ENCODE measurements at places on chromosomes 12 and 14. TPM values are rescaled to one million over a fixed set of nuclear protein-coding genes. Genes with fewer than 3 reads are reported as not detected.

The APOF gene
- not detected for total RNA-seq

The TNFAIP2 gene
- total RNA-seq, result 44.5 TPM

The OTUB2 gene
- 2.5 TPM for total RNA-seq

The MLF2 gene
- 104 TPM for total RNA-seq

The SERPINA12 gene
- total RNA-seq, result not detected

The CPSF2 gene
- 58.1 TPM for total RNA-seq

The KCNC2 gene
- total RNA-seq, result not detected

The KCNH3 gene
- total RNA-seq, result 0.08 TPM

The FAM177A1 gene
- 37.4 TPM for total RNA-seq

The LUM gene
- total RNA-seq, result 582 TPM

The GALC gene
- total RNA-seq, result 19.2 TPM

The PLEKHH1 gene
- total RNA-seq, result 0.45 TPM

DNA sequence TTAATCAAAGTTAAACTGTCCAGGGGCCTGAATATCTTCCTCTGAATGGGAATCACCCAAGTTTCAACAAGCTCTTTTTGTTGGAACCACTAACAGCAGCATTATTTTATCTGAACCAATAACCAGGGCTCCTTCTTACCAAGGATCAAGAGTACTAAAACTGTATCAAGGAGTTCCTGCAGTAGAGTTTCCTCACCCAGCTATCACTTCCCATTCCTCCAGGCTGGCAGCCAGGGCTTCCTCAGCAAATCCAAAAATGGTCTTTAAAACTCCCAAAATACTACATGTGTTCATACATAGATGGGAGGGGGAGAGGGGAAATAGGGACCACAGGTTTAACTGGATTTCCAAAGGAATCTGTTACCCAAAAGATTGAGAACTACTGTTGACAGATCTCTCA is 10.5 kb downstream of the FMNL3 start:
- DNase-seq, result no peak

GRCh38 chr12:132445884-132446632 is 43.9 kb upstream of the FBRSL1 start:
- peak; percentile 48 for DNase-seq

DNA sequence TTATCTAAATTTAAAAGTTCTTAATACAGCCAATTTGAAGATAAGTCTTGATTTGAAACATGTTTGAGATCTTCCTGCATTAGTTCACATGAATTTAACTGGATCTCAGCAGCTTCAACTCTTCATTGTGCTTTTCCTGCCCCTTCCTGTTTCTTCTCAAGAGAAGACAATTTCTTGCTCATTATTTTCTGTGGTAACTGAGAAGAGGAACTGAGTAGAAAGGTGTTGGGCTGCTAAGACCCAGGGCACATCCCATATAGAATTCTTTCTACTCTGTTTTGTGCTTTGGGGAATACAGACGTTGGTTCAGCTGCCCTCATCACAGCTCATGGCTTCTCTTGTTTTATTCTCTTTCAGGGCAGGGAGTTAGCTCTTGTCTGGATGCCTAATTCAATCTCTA is 110.2 kb downstream of the SNAPC1 start:
- no peak for DNase-seq

DNA sequence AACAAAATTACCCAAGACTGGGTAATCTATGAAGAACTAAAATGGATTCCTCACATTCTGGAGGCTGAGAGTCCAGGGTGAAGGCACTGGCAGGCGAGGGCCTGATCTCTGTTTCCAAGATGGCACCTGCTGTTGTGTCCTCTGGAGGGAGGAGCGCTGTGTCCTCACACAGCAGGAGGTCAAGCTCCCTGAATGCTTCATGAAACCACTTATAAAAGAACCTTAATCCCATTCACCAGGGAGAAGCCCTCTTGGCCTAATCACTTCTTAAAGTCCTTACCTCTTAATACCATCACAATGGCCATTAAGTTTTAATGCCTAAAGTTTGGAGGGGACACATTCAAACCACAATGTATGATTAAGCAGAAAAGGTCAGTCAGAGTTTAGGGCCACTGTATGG is 172.4 kb downstream of the EMP1 start:
- DNase-seq, result no peak

GRCh38 chr14:103520657-103521437 is 1.8 kb downstream of the CKB start:
- peak; percentile 41 for DNase-seq

DNA sequence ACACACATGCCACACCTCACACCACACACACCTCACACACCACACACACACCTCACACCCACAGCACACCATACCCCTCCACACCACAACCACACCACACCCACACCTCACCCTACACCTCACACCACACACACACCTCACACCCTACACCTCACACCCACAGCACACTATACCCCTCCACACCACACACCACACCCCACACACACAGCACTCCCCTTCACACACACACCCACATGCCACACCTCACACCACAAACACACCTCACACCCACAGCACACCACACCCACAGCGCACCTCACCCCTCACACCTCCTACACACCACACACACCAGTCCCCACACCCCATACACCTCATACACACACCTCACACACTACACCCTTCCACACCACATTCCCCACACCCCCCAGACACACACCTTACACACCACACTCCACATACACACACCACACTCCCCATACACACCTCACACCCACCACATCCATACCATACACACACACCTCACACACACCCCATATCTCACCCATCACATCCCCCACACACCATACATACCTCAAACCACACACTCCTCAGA is 80.0 kb downstream of the ACTN1 start:
- no peak for DNase-seq

DNA sequence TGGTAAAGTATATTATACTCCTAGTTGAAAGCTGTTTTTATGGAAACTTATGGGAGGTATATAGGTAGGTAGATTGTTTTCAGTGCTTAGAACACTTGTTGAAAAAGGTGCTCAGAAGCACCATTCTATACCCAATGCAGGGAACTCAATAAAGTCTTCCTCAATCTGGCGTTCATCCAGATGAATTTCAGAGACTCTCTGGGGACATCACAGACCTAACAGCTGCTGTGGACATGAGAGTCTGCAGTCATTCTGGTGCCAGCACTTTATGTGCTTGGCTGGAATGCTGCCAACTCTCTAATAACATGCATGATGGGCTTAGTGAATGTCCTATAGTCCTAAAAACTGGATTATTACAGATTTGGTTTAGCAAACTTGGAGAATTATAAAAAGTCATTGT is 115.9 kb downstream of the NTN4 start:
- peak; percentile 23 for DNase-seq

- DNase-seq, result peak; percentile 48
These were observed 20.7 kb downstream of the AHNAK2 start for GRCh38 chr14:104957146-104958113.

DNA sequence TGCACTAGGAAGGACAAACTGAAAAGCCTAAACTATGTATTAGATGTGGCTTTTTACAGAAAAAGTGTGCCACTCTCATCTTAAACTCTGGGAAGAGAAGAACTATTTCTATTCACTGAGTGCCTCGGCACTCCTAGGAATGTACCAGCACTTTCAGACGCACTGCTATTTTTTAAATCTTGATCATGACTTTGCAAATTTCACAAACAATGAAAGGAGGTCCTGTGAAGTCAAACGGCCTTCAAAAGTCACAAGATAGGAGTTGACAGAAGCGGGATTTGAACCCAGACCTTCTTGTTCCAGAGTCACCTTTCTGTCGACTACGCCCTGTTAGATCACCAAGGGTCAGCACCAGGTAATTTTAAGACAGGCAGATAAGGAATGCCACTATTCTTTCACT is 365.4 kb downstream of the VRK1 start:
- DNase-seq, result no peak

DNA sequence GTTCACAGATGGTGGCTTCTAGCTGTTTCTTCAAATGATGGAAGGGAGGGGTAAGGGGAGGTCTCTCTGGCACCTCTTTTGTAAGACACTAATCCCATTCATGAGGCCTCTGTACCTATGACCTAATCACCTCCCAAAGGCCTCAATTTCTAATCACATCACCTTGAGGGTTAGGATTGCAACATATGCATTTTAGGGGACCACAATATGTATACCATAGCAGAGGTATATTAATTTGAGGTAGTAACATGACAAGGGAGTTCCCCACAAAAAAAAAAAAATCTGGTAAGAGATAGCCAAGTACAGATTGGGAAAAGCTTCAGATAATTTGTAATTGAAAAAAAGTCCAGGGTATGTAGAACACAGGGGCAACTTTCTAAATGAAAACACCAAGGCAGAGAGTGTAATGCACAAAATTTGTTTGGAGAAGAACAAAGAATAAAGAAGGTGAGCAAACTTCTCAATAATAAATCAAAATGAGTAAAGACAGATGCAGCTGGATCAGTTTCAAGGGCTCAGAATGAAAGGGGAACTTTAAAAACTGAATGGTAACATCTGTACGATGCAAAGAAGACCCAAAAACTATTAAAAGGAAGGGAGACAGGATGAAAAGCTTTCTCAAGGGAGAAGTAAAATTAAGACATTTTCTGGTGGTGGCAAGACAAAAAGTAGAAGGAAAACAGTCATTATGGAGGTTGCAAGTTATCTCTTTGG is 125.5 kb upstream of the DCN start:
- no peak for DNase-seq

DNA sequence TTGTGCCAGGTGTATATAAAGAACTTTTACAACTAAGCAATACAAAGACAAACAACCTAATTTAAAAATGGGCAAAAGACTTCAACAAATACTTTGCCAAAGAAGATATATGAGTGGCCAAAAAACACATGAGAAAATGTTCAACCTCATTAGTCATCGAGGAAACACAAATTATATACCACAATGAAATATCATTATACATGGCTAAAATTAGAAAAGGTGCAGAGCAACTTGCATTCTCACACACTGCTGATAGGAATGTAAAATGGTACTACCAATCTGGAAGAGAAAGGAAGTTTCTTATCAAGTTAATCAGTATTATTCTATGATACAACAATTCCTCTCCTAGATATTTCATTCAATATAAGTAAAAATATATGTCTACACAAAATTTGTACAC is 131.6 kb upstream of the FRMD6 start:
- peak; percentile 72 for DNase-seq

GRCh38 chr14:75647640-75648039 is 13.0 kb downstream of the ERG28 start:
- DNase-seq, result peak; percentile 71
